K562 (cell line): ENCODE measurements at places on chromosomes 16 and 17.

- DNase-seq, result no peak
These were observed 22.9 kb downstream of the GDE1 start for GRCh38 chr16:19499006-19499405.

DNA sequence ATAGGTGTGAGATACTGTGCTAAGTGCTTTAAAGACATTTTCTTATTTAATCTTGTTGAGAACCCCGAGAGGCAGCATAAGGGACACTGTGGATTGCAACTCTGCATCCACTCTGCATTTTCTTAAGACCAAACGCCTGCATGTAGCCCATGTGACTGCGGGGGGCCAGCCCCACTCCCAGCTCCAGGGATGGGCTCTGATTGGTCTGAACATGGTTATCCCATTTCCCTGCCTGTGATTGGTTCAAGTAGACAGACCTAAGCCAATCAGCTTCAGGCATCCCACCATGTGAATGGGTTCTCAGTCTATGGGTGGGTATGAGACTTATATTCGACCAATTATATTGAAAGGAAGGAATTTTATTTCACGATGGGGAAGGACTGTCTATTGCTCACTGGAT lies 33.2 kb upstream of the USP7 start:
- peak; percentile 66 for DNase-seq

DNA sequence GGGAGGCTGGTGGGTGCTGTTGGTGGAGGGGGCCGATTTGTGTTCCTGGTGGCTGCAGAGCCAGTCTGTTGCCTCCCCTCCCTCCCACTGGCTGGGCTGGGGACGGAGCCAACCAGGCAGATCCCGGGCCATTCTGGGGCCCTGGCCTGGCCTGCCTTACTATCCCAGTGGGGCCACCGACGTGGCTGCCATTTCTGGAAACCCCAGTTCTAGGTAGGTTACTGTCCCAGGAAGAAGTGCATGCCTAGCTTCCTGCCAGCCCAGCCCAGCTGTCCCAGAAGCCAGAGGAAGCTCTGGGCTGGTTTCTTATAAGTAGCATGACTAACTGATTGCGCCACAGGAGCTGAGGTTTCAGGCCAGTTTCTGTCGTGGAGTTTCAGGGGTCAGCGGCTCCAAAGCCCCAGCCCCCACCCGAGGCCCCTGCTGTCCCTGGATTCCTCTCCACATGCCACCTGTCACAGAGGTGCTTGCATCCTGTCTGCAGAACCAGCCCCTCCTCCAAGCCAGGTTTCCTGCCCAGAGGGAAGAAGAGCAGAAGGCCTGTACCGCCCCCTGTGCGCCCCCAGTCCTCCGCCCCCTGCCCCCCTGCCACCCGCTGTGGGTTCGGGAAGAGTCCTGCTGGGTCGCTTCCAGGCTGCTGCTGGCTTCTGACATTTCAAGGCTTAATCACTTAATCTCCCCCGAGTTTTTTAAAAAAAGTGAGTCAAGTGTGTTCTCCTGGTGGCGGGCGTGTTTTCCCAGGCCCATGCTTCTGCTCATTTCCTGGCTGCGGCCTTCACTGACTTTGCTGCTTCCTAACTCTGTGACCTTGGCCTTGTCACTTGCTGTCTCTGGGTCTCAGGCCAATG lies 13.2 kb downstream of the IL4R start:
- DNase-seq, result no peak

GRCh38 chr16:26220894-26221293 lies 529.1 kb downstream of the HS3ST4 start:
- no peak for DNase-seq

DNA sequence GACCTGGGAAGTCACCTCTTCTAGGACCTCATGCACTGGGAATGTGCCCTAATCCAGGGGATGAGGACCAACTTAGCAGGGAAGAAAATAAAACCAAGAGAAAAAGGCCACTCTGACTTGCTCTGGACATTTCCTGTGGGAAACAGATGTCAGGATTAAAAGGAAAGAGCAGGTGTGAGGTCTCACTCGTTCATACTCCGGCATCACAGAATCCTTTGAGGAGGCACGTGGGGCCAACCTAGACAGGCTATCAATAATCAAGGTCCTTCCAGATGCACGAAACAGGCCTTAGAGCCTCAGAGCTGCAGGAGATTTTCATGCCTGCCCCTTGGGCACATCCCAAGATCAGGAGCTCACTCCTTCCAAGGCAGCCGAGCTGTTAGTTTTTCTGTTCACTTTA lies 321.5 kb upstream of the CCL2 start:
- DNase-seq, result no peak

DNA sequence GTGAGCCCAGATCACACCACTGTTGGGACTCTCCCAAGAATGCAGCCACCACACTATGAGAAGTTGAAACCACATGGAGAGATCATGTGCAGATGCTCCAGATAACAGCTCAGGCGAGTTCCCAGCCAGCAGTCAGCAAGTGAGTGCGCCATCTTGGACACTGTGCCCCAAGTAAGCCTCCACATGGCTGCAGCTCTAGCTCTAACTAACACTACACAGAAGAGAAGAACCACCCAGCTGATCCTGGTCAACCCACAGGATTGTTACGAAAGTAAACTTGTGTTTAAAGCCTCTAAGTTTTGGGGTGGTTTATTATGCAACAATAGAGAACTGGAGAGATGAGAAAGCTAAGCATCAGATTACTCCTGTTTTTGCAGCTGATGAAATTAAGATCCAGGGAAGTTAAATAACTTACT lies 25.8 kb downstream of the SLC38A7 start:
- DNase-seq, result no peak

DNA sequence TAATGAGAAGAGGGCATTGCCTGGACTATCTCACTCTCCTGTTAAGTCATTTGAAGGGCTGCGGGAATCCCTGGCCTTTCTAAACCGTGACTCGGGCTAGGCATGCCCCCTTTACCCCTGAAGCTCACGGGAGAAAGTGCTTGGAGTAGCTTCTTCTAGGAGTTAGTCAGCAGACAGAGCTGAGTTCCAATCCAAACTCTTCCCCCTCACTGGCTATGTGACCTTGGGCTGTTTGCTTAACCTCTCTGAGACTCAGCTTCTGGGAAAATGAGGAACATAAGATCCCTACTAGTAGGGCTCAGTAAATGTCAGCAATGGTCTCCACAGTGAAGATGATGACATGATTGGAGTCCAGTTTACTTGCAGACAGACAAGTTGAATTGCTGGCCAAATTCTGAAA lies 5.7 kb upstream of the B9D1 start:
- no peak for DNase-seq

DNA sequence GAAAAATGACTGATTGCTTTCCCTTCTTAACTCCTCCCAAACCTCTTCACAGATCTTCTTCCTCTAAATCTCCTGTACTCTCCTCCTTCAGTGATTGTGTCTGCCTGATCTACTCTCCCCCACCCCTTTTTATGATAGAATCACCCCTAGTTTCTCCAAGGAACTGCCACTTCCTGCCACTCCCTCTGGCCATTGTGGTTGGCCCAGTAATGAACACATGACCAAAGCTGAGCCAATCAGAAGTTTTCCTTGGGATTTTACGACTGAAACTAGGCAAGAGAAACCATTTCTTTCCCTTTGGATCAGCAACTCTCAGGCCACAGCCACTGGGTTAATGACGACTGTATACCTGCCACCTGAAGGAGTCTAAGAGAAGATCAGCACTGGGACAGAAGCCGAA lies 15.9 kb downstream of the IRX3 start:
- peak; percentile 23 for DNase-seq

- no peak for DNase-seq
These were observed 16.1 kb downstream of the KCNJ12 start for GRCh38 chr17:21392266-21392665.

DNA sequence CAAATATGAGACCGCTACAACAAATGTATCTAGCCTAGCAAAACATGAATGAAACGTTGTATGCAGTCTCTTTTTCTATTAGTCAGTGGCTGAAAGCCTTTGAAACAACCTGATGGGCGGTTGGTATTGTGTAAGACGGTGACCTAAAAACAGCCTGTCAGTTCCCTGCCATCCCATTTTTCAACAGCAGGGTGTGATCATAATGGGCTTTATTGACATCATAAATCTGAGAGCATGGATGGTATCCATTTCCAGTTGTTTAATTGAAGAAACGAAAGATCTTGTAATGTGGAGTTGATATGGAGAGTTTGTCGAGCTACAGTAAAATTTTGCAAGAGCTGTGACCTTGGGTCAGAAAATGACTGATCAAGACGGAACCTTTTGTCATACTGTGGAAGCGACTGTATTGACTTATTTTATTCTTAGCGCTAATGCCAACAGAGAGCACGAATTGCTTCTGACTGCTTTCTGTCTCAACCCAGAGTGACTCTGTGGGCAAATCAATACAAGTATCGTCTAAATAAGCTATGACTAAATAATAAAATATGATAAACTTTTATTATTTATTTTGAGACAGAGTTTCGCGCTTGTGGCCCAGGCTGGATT lies 12.3 kb upstream of the MEIOB start:
- DNase-seq, result peak; percentile 50

GRCh38 chr17:32015245-32016013 lies 8.2 kb downstream of the LRRC37B start:
- DNase-seq, result no peak

GRCh38 chr16:85248342-85248741 lies 136.1 kb upstream of the CIBAR2 start:
- no peak for DNase-seq

DNA sequence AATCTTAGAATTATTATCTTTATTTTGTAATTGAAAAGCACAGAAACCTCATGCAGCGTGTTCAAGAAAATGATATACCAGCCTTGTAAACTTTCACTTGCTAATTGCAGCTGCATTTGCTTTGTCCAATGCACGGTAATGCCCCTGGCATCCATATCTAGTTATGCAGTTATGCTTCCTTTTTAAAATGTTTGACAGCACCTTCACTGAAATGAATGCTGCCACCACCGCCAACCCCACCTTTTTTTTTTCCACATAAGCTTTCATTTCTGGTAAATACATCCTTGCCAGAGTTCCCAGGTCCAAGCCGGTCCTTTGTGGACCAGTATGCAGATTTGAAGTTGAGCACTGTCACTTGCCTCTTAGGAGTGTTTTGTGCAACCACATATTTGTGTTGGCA lies 338.8 kb downstream of the WWOX start:
- no peak for DNase-seq

- DNase-seq, result no peak
These were observed 12.5 kb downstream of the CEP295NL start for GRCh38 chr17:78890498-78890897.

DNA sequence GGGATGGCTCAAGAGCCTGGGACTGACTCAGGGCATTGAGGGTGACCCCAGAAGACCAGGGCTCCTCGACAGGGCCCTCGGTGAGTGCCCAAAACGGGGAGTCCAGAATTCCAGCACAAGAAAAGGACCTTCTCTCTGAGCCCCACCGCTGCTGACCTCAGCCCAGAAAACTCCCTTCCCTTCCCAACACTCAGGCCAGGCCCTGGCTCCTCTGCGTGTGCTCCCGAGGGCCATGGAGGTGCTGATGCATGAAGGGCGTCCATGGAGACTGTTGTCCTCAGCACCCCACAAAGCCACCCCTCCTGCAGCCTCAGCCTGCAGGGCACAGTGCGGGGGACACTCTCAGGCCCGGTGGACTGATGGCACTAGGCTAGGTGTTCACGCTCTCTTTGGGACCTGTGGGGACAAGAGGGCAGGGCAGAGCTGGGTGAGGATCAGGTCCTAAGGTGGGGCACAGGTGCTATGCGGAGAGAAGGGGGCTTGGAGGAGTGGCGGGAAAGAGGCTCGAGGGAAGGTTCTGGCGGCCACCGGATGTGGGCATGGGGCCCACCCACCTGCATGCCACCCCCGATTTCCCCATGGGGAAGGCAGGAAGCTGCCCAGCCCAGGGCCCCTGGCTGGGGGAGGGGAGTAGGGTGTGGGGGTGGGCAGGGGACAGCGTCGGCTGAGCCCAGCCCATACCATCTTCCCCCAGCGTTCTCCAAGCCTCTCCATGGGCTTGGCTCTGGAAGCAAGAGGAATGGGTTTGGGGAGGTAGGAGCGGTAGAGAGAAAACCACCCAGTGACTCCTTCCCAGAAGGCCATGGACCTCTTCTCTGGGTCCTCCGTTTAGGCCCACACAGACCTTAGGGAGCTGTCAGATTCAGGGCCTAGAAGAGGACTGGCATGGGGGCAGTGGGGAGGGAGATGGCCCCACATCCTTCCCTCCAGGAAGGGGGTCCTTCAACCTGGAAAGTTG lies 4.5 kb upstream of the TSPOAP1 start:
- DNase-seq, result no peak

GRCh38 chr16:16996827-16997226 lies 473.9 kb downstream of the XYLT1 start:
- DNase-seq, result no peak

GRCh38 chr16:86578061-86578599 lies at the start of gene FOXL1:
Gene FOXL1, plus strand, starts transcription at chr16:86578549. Its CDS starts 175 bp downstream, at chr16:86578724.
- DNase-seq, result no peak

DNA sequence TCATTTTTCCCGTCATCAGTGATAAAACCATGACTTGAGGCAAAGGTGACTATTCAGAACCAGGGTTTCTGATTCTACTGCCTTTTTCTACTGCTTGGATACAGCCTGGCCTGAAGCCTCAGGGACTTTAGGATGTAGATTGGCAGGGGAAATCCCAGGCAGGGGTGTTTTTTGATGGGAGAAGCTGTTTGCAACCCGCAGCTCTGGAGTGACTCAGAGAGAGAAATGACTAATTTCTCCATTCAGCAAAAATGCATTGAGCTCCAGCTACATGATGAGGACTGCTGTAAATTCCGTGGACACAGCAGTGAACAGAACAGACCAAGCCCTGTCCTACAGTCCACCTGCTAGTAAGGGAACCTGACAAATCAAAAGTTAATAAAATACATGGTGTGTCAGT lies 560.6 kb downstream of the CDH13 start:
- DNase-seq, result no peak

DNA sequence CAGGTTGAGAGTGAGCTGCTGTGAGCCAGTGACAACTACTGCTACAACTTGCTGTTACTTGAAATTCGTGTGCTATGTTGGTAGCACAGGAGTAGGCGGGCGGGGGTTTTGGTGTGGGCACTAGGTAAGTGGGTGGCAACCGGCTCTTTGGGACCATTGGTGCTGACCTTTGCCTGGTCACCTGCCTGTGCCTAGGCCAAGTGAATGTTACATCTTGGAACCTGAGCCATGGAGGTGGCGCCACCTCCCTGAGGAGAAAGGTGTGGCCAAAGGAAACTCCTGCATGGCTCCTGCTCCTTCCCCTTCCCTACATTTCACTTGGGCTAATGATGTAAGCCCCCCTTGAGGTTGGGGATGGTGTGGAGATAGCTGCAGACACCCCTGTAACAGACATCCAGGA lies 25.4 kb upstream of the ARHGAP23 start:
- no peak for DNase-seq

GRCh38 chr16:73002866-73003265 lies 45.1 kb downstream of the ZFHX3 start:
- no peak for DNase-seq

DNA sequence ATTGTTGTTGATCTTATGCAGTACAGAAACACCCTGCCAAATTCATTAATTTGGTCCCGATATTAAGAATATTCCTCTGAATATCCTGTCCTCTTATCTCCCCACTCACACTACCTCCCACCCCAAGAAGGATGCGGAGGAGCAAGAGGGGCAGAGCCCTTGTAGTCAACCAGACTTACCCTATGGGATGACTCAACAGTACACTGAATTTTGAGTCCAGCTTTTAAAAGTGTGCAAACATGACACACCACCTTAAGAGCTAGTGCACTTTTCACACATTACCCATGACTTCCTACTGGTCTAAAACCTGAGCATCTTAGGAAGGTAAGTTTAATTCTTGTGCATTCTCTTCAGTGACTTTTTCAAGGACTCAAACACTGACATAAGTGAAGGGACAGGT lies 9.5 kb downstream of the USP22 start:
- DNase-seq, result no peak

GRCh38 chr17:68085771-68086381 lies 50.3 kb downstream of the KPNA2 start:
- DNase-seq, result no peak
